ENCODE measurements at places on chromosomes 3 and 15. TPM values are rescaled to one million over a fixed set of nuclear protein-coding genes. Genes with fewer than 3 reads are reported as not detected.
A peak's percentile ranks its signal among the peaks of the same experiment; 100 is the strongest.

TRAIP gene
- total RNA-seq, result 1.7 TPM

DNA sequence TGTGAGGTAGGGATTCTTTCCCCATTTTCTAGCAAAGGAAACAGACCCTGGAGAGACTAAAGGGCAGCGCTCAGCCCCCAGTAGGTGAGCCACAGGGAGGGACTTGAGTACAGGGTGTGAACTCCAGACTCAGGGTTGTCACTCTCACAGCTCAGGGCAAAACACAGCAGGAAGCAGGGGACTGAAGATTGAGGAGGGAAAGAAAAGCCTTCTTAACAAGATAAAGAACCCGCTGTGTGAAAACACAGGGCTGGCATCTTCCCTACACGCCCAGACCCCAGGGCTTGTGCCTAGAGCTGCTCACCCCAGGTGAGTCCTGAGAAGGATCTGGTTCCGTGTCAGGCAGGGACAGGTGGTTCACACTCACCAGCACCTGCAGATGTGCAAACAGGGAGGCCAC lies 59.6 kb downstream of the ABTB1 start:
- DNase-seq, result no peak

DNA sequence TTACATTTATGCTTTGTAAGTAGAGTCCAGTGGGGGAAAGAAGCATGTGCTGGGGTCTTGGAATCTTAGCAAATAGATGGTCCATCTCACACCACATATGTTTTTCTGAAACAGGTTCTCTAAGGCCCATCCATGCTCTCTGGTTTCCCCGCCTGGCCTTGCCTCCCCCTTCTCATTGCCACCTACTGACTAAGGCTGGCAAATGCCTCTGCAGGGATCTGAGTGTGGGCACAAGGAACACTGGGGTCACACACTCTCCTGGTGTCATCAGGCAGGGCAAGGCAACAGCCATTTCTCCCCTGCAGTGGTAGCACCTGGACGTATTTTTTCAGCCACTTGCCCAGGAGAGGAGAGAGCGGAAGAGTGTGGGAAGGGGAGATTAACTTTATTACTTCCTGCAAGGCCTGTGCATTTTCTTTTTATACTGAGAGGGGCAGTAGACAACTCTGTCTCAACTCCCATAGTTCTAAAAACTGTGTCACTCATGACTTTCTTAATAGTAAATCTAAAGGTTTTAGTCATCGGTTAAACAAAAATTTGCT lies 804.2 kb upstream of the NECTIN3 start:
- DNase-seq, result no peak

GRCh38 chr3:192917028-192917403 lies 640 bp downstream of the MB21D2 start:
- DNase-seq, result peak; percentile 86

DNA sequence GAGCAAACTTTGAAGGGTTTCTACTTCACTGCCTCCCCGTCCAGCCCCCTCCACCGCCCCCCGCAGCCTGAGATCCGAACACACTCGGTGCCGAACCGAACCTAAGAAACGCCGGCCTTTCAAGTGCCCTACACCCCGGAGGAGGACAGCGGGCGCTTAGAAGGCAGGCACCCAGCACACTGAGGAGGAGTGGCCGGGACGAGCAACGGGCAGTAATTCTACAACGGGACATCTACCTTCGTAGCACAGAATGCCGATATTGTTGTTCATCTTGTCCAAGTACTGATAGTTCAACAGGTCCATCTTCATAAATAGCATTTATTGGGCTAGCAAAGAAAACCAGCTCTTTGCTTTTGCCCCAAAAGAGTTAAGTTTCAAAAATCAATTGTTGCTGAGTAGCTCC lies 513 bp downstream of the VGLL4 start:
- DNase-seq, result peak; percentile 64

DNA sequence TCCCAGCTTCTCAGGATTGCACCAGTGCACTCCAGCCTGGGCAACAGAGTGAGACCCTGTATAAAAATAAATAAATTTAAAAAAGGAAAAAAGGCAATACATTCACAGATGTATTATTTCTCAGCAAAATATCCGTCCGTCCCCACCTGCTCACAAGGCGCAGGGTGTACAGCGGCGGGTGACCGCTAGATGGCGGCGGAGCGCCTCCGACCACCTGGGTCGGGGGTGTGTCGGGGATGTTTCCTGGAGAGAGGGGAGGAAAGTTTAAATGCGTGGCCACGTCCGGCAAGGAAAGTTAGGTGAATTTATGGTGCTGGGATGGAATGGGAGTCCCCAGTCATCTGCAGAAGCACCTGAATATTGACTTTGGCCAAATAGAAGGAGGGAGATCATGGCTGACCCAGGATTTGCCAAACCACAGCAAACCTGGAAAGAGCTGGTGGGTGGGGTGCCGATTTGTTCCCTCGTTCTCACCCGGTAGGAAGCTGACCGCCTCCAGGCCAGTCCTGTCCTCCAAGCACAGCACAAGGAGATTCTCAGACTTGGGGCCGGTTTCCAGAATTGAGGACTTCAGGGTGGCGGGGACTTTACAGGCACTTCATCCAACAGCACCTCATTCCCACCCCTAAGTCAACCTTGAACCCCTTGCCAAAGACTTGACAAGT lies 88.3 kb downstream of the TMEM266 start:
- peak; percentile 70 for DNase-seq

All from Right ventricle myocardium superior (tissue), 1 donor.